ENCODE measurements at places on chromosomes 4 and X.
A peak's percentile ranks its signal among the peaks of the same experiment; 100 is the strongest.

GRCh38 chrX:118702741-118703140, 24.7 kb upstream of the IL13RA1 start:
- no peak for DNase-seq

- DNase-seq, result peak; percentile 92
Observed at GRCh38 chr4:42282081-42282901, 115.0 kb upstream of the SHISA3 start.

GRCh38 chr4:151641167-151641566, 119.6 kb downstream of the GATB start:
- DNase-seq, result no peak

DNA sequence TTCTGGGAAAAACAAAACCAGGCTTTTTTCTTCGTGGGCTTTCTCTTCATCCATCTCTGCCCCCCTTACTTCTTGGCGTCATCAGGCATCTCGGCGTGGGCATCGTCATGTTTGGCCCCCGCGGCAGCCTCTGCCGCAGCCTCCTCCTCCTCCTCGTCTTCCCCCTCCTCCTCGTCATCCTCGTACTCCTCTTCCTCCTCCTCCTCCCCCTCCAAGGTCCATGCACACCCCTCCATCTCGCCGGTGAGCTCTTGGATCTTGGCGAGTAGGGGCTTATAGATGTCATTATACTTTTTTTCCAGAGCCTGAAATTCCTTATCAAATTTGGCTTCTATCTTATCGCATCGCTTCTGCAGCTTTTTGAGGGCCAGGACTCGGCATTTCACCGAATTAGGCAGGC, 488 bp downstream of the NAP1L5 start:
- no peak for DNase-seq

DNA sequence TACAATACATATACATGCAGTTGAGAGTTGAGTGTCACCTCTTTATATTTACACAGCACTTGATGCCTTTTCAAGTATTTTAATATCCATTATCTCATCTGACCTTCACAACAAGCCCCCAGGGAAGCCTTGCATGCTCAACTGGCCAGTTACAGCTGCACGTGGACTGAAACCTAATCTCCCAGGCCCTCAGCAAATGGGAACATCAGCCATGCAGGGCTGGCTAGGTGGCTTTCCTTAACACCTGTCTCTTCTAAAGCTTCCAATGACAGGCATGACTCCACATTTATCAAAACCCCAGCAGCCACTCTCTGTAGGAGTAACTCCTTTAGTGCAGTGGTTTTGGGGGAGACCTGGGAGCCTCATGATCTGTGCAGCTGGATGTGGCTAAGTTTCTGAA, 56.4 kb downstream of the PHKA2 start:
- no peak for DNase-seq

DNA sequence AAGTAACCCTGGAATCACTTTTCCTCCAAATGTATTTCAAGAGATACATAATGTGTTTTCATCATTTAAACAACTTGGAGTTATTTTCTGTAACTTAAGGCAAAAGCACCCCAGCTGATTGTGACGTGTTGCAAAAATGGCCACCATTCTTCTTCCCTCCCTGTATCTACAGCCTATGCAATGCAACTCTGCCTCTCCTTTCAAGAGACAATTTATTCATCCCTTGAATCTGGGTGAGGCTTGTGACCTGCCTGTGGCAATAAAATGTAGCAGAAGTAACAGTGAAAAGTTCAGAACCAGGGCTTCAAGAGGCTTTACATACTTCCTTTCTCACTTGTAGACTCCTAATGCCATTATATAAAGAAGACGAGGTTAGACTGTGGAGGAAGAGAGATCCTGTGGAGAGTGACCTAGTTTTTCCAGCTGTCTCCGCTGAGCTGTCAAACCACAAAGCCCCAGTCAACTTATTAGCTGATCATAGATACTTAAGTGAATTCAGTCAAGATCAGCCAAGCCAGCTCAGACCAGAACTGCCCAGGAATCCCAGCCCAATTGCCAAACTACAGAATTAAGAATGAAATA, 81.0 kb upstream of the KLF3 start:
- DNase-seq, result no peak

DNA sequence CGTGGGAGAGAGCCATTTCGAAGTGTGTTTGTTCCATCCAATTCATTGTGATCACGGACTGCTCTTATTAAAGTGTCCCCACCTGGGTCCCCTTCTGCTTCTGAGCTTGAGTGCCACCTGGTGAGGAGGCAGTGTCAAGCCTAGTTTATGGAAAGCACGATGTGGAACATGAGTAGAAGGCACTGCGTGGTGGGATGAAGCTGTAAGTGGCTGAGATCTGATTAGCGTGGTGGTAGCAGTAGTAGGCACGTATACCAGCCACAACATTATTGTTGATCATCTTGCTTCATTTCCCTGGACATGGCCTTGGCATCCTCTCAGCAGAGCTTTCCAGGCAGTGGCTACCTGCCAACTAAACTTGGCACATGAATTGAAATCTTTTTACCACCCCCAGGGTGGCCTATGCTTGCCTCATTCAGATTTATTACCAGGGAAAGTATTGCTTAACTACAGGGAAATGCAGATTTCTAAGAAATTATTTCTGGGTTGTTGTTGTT, 46.4 kb downstream of the GPAT3 start:
- no peak for DNase-seq

DNA sequence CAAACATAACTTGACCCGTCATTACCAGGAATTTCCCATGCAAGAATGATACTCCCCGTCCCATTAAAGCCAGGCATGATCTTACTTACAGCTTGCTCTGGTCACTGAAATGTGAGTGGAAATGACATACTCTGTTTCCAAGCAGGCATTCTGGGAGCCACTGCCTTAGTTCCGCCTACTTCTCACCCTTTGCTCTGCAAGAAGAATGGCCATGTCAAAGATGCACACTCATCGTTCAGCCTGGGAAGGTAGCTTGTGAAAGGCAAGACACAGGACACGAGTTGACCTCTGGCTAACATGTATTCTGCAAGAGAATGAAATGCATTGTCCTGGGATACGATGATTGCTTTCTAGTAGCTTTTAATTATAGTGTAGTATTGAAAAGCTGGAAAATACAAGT, 1144.4 kb downstream of the NLGN4X start:
- DNase-seq, result no peak

- DNase-seq, result no peak
Observed at GRCh38 chr4:147299205-147299604, 181.7 kb upstream of the EDNRA start.

- no peak for DNase-seq
Observed at GRCh38 chrX:149987613-149988012, 49.3 kb upstream of the EOLA2 start.

Measured in renal pelvis (tissue), 12 donors.